ENCODE measurements at places on chromosomes 1 and 21.
A peak's percentile ranks its signal among the peaks of the same experiment; 100 is the strongest.

- DNase-seq: peak; percentile 22
Observed at GRCh38 chr21:41369920-41370839, 8.4 kb downstream of the MX2 start.

DNA sequence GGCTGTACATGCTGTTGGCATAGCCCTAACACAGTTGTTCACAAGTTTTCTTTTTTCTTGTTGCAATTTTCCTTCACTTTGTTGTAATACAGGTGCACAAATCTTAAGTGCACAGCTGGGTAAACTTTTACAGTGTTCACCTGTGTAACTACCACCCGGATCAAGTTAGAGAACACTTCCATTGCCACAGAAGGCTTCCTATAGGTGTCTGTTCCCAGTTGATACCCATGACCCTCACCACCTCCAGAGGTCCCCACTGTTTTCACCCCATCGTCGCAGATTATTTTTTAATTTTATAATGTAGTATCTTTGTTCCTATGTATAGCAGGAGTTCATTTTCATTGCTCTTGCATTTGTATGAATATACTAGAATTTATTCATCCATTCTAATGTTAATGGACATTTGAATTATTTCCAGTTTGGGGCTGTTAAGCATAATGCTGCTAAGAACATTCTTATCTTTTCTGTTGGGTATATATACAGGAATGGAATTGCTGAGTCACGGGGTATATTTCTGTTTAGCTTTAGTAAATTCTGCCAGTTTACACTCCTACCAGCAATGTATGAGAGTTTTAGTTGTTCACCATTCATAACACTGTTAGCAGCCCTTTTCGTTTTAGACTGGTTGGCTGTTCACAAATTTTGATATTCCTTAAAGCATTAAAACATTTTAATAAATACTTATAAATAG, 16.4 kb downstream of the SPRTN start:
- DNase-seq: no peak

GRCh38 chr1:32180186-32181060, 948 bp downstream of the TXLNA start:
- DNase-seq: peak; percentile 78

GRCh38 chr1:22026924-22027289, 25.4 kb downstream of the CELA3A start:
- no peak for DNase-seq

- DNase-seq: peak; percentile 58
Observed at GRCh38 chr21:44379515-44379848, 26.1 kb downstream of the TRPM2 start.

DNA sequence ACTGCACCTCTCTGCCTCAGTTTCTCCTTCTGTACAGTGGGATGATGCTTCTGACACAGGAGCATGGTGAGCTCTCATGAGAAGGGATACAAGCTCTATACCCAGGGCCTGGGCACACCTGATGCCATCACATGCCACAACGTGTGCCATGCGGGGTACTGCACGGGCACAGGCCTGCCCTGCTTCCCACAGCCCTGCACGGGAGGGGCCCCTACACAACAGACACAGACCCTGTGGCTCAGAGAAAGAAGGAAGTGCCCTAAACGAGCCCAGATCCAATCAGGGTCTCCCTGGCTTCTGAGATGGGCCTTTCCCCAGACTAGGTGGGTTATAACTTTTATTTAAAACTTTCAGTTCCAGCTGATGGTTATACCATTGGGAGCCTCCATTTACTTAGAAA, 24.6 kb downstream of the C2CD2 start:
- DNase-seq: no peak

DNA sequence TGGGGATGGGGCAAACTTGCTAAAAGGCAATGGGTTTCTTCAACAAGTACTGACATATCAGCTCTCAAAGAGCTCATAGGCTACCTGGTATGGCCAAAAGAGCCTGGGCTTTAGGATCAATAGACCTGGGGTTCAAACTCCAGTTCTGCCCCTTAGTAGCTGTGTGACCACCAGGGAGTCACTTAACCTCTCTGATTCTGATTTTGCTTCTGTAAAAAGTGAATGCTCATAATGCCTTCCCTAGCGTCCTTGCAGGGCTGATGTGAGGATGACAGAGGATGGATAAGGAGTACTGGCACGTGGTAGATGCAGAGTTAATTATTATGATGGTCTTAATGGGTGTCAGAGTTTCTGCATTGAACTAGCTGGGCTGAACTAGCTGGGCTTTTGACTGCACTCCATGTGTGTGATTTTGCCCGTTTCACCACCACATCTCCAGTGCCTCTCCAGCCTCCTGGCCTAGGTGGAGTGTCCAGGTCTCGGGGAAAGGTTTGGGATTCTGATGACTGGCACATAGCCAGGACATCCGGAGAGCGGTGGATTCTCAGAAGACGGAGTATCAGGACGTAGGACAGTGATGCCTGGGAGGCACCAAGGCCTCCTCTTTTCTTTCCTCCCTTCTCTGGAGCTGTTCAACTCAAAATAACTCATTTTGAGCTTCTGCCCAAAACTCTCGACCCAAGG, 15.2 kb downstream of the DISP3 start:
- DNase-seq: no peak

GRCh38 chr1:23102289-23102688, 66.4 kb downstream of the LUZP1 start:
- no peak for DNase-seq

DNA sequence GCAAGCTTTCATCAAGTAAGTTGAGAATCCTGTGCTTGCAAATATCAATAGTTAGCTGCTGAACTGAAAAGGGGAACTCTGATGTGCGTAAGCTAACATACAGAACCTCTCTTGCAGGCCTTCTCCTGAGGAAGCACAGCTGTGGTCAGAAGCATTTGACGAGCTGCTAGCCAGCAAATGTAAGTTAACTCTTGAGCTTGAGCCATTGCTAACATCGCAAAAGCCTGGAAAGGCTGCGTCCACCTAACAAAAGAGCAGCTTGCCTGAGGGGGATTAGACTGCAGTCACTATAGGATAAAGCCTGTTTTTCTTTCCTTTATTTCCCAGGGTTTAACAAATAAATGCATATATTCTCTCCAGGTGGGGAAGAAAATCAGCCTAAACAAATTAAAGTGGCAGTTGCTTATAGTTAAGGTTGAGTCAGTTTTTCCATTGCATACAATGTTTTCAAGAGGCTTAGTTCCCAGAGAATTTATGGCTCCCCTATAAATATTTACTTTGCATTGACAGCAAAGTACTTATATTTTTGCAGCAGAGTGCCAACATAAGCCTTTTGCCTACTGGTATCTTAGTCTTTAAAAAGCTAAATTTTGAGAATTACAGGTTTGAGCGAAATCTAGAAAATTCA, 1.5 kb downstream of the RGS2 start:
- no peak for DNase-seq

GRCh38 chr1:15932612-15933011, 43.3 kb downstream of the ZBTB17 start:
- DNase-seq: no peak

GRCh38 chr1:2777424-2778219, 23.9 kb downstream of the TTC34 start:
- peak; percentile 57 for DNase-seq

DNA sequence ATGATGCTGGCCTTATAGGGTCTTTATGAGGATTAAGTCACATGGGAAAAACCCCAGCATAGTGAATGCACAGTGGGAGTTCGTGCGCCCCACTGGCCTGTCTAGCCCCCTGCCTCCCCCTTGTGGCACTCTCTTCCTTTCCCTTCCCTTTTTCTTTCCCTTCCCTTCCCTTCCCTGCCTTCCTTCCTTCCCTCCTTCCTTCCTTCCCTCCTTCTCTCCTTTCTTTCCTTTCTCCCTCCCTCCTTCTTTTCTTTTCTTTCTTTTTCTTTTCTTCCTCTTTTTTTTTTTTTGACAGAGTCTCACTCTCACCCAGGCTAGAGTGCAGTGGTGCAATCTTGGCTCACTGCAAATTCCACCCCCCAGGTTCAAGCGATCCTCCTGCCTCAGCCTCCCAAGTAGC, 38.6 kb downstream of the HTR6 start:
- no peak for DNase-seq

- no peak for DNase-seq
Observed at GRCh38 chr1:245770156-245770555, 615.4 kb downstream of the KIF26B start.

DNA sequence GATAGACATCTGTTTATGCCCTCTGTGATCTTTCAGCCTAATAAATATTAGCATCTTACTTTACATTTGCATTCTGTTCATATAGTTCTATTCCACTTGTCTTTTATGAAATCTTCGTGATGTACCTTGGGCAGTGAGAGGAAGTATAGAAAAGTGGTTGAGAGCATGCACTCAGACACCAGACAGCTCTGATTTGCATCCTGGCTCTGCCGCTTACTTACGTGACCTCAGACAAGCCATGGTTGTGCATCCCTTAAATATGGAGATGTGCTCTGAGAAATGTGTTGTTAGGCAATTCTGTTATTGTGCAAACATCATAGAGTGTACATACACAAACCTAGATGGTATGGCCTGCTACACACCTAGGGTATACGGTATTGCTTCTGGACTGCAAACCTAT, 22.9 kb downstream of the OVGP1 start:
- DNase-seq: no peak

GRCh38 chr1:39954324-39954869, 548 bp upstream of the MFSD2A start:
- DNase-seq: no peak

DNA sequence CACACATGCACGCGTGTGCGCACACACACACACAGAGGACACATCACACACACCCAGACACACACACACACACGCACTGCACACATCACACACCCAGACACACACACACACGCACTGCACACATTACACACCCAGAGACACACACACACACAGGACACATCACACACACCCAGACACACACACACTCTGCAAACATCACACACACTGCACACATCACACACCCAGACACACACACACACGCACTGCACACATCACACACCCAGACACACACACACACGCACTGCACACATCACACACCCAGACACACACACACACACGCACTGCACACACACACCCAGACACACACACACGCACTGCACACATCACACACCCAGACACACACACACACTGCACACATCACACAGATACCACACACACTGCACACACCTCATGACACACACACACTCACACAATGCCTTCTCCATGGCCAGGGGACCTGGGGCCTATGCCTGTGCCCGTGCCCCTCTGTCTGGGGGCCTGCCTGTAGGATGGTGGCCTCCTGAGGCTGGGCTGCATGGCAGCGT, 24.4 kb downstream of the CRYAA start:
- no peak for DNase-seq

DNA sequence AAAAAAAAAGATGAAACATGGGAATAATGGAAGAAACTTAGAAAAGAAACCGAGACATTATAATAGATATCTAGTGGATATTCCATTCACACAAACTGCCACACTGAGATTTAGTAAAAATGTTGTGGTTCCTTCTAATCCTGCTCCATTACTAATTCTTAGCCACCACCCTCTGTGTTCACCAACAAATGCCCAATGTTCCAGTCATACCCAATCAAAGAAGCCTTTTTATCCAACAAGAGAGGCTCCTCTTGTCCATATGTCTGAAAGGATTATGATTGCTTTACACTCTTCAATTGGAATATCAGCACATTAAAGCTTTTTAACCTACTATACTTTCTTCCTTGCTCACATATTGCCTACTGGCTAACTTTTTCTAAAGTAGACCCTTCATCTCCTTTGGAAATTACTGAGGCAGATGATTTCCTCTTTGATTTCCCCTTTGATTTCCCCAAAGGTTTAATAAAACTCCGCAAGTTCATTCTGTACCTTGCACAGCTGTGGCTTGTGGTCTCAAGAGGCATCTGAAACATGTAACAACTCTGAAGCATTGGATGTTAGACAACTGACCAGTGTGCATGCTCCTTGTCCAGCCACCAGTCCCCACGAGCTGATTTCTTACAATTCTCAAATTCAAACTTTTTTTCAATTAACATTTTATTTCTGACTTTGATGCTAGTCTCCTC, 305.6 kb upstream of the LYPLAL1 start:
- no peak for DNase-seq

DNA sequence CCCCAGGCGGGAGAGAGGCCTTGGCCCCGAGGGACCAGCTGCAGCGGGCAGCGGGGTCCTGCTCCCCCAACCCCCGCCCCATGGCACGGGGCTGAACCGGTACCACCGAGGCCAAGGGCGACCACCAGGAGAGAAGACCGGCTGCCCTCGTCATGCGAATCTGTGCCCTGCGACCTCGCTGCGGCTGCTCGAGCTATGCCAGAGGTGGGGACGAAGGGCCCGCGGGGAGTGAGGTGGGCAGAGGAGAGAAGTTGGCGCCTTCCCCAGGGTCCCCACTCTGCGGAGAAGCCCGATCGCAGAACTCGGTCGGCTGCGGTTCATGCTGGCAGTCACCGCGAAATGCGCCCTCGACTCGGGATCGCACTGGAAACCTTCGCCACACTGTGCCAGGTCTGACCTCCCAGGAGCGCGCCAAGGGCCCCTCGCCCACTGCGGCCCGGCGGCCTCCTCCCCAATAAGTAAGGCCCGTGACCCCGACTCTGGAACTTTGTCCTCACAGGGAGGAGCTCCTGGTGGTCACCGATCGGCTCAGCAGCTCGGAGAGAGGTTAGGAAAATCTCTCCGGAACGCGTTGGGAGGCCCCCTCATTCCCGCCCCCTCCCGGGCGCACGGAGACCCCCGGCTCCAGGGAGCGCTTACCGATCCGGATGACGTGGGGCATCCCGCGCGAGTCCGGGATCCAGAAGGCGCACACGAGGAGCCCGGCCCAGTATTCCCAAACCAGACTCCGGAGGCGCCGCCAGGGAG, 787 bp downstream of the GRIK3 start:
- DNase-seq: no peak

DNA sequence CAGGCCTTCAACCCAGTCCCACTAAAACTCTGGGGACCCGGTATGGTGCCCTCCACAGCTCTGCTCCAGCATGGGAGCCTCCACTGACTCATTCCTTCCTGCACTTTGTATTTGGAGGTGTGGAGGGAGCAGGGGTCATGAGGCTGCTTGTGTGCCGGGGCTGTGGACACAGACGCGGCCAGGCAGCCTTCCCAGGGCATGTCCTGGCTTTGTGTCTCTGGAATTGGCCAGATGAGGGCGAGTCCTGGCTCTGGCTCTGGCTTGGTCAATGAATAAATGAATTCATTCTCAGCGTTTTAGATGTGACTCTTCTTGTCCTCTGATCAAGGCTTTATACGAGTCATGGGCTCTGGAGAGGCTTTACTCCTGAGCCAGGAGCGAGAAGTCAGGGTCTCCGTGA, 19.1 kb downstream of the AJAP1 start:
- no peak for DNase-seq

GRCh38 chr1:154304664-154305337, 16.1 kb upstream of the AQP10 start:
- no peak for DNase-seq

DNA sequence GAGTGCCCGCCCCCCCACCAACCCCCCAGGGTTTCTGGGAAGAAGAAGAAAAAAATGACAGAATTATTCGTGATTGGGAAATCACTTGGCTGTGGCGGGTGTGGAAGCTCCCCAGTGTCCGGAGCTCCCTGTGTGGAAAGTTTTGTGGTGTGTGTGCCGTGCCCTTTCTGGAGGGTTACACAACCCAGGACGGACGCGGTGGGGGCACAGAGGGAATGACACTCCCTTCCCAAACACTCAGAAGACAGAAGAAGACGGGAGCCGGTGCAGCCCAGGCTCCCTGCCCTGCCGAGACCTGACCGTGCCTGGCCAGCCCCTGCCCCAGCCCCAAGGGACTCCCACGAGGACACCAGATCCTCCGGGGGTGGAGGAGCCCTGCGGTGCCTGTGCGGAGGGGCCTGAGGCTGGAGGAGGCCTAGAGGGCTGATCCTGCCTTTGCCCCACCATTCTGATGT, 33.0 kb upstream of the ADARB1 start:
- no peak for DNase-seq

Data from left forelimb (tissue), 1 donor.